ENCODE measurements at places on chromosomes 2 and 18.

GRCh38 chr2:64987956-64988419, 1.2 kb upstream of the SLC1A4 start:
- DNase-seq: no peak

GRCh38 chr2:105789745-105790460, 45.2 kb downstream of the NCK2 start:
- no peak for DNase-seq

GRCh38 chr18:60191926-60192325, 180.6 kb downstream of the MC4R start:
- DNase-seq: no peak

DNA sequence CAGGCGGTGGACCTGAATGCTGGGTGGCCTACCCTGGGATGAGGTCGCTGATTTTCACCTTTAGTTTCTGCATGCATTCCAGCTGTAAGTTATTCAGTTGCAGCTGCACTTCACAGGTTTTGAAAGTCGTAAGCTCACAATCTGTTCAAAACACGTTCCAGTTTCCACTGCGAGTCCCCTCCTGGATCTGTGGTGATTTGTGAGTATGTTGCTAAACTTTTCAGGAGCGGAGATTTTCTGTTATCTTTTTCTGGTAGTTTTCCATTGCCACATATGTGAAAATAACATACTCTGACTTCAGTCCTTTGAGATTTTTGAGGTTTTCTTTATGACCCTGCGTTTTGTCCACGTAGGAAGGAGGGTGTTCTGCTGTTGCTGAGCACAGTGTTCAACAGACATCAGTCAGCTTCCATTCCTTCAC, 102.1 kb downstream of the SNTG2 start:
- no peak for DNase-seq

DNA sequence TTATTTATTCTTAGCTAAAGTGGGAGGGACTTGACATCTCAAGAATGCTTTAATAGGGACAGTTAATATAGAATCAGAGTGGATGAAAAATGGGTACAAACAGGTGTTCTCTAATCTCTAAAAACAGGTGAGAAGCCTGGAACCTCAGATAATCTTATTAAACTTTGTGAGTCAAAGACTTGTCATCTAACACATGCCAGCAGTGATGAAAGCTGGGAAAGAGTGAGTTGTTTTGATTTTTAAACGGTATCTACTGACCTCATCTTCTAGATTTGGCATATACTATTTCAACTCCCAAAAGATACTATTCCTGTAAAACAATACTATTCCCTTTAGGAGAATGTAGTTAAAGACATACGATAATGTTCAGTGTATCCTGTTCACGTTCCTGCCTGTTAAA, 103.4 kb downstream of the CCDC141 start:
- DNase-seq: no peak
